Neural crest cell (in vitro differentiated cells): ENCODE measurements at places on chromosomes 3 and 15. TPM values are rescaled to one million over a fixed set of nuclear protein-coding genes. Genes with fewer than 3 reads are reported as not detected.

GRCh38 chr3:120129718-120130513 lies 35.7 kb upstream of the GSK3B start:
- no peaks in the 10 kb centered on the region for H3K4me1 ChIP-seq
- H3K27me3 ChIP-seq: no peaks in the 10 kb centered on the region
- no peaks in the 10 kb centered on the region for H3K36me3 ChIP-seq
- H3K27ac ChIP-seq: no peak overlapping the region
- no peak for DNase-seq

- H3K27ac ChIP-seq: no peak overlapping the region
- no peaks in the 10 kb centered on the region for H3K36me3 ChIP-seq
- no peak overlapping the region for H3K4me3 ChIP-seq
- peaks cover 4% of the 10 kb centered on the region for H3K4me1 ChIP-seq
Measured at GRCh38 chr15:98177966-98178592, 217.6 kb downstream of the ARRDC4 start.

GRCh38 chr15:50202003-50202402 lies 20.0 kb downstream of the SLC27A2 start:
- peaks cover 3% of the 10 kb centered on the region for H3K27me3 ChIP-seq
- no peak overlapping the region for H3K4me3 ChIP-seq
- no peaks in the 10 kb centered on the region for H3K36me3 ChIP-seq

- H3K4me3 ChIP-seq: no peak overlapping the region
- no peaks in the 10 kb centered on the region for H3K4me1 ChIP-seq
- no peaks in the 10 kb centered on the region for H3K27me3 ChIP-seq
- H3K36me3 ChIP-seq: peaks cover 8% of the 10 kb centered on the region
- DNase-seq: no peak
Measured at GRCh38 chr3:161072211-161072621, 32.9 kb downstream of the B3GALNT1 start.

DNA sequence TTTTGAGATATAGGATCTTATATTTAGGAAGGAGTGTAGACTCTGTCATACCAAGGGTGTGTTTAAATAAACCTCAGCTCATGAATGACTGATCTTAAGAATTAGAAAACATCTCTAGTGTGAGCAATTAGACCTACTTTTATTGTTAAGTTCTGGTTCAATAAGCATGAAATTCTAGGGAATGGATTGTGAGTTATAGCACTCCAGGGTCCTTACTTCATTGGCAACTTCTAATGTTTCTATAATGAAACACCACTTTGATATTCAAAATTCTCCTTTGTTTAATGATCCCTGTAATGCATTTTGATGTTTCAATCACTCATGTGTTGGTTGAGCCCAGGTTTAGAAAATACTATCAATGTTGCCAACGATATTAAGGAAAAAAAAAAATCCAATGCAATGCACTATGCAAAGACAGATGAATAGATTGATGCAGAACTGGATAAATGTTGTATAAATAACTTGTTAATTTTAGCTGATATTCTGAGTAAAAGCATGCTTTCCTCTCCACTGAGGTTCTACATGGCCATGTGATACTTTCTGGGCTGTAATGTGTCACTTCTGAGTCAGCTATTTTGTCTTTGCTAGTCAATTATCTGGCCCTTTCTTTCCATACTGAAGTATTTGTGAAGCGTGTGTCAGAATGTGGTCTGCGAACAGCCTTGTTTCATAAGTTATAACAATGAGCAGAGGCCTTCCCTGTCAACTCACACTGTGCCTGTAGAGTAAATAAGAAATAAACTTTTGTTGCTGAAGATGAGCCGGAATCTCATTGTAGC lies 1035.9 kb downstream of the PLOD2 start:
- H3K27me3 ChIP-seq: no peaks in the 10 kb centered on the region
- H3K4me1 ChIP-seq: no peaks in the 10 kb centered on the region
- H3K36me3 ChIP-seq: no peaks in the 10 kb centered on the region
- no peak for DNase-seq
- H3K27ac ChIP-seq: no peak overlapping the region
- no peak overlapping the region for H3K4me3 ChIP-seq

DNA sequence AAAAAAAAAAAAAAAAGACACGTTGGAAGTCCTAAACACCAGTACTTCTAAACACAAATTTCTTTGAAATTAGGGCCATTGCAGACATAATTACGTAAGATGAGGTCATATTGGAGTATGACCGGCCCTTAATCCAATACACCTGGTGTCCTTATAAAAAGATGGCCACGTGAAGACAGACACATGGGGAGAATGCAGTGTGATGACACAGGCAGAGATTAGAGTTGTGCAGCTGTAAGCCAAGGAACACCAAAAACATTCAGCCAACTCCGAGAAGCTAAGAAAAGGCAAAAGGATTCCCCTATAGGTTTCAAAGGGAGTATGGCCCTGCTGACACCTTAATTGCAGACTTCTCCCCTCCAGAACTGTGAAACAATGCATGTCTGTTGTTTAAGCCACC lies 379.0 kb upstream of the PDZRN3 start:
- no peaks in the 10 kb centered on the region for H3K27me3 ChIP-seq
- no peak overlapping the region for H3K4me3 ChIP-seq
- no peak for DNase-seq
- no peaks in the 10 kb centered on the region for H3K36me3 ChIP-seq
- peaks cover 5% of the 10 kb centered on the region for H3K4me1 ChIP-seq
- H3K27ac ChIP-seq: no peak overlapping the region

DNA sequence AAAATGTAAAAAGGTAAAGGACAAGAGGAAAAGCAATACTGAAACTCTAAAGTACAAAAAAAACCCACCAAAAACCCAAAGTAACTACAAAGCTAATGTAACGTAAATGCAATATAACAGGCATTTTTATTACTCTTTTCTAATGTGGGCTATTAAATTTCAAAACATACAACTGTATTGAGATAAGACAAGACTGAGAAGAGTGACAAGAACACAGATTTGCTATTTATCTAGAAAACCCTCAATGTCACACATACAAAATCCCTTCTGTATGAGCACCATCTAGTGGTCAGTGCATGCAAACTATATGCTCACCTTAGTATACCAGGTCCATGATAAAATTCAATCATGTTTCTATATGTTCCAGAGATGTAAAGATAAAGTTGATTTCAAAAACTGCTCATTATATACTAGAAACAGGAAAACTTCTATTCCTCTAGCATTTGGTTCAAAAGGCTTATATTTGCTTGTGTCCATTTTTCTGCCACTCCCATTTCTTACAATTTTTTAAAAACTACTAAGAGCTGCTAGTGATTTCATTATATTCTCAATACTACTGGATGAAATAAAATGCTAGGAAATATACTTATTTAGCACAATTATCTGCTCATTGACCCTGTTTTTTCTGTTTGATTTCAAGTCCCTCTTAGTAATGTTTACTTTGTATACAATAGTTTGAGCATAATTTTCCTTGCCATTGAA lies 111.4 kb downstream of the DLG1 start:
- H3K27ac ChIP-seq: no peak overlapping the region
- H3K27me3 ChIP-seq: no peaks in the 10 kb centered on the region
- peaks cover 7% of the 10 kb centered on the region for H3K36me3 ChIP-seq
- no peak overlapping the region for H3K4me3 ChIP-seq

DNA sequence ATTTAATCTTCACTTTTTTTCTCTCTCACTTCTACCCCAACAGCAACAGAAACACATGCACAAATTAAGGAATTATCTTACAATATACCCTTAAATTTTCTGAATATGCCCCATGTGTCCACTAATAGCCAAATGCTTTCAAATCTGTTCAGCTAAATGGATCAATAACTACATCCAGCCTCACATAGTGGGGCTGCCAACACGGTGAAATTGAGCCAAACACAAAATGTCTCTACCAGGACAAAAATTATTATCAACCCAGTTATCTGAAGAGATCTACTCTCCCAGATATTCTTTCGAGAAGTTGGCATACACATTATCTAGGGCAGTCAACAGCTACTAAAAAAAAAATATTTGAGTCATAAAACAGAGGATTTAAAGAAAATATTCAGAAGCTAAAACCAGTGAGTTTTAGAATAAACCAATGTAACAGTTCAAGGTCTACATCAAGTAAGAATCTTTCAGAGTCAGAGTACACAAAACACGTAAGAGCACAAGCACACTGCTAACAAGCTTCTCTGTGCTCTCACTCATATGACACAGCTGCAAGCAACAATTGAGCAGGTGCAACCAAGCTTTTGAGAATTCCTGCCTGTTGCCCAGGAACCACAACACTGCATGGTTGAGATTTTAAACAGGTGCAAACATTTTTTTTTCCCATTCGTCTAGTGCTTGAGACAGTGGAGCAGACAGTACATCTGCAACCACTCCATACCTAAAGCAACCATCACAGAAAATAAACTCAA lies 247.7 kb downstream of the ZBTB20 start:
- H3K36me3 ChIP-seq: no peaks in the 10 kb centered on the region
- no peak overlapping the region for H3K27ac ChIP-seq
- no peaks in the 10 kb centered on the region for H3K27me3 ChIP-seq

- no peak for DNase-seq
- no peaks in the 10 kb centered on the region for H3K36me3 ChIP-seq
- H3K4me1 ChIP-seq: no peaks in the 10 kb centered on the region
- no peak overlapping the region for H3K27ac ChIP-seq
- H3K4me3 ChIP-seq: no peak overlapping the region
- peaks cover 30% of the 10 kb centered on the region for H3K27me3 ChIP-seq
Measured at GRCh38 chr3:130582457-130583153, 65.6 kb downstream of the COL6A6 start.

GRCh38 chr15:81030301-81030750 lies 29.6 kb downstream of the TLNRD1 start:
- peaks cover 22% of the 10 kb centered on the region for H3K4me1 ChIP-seq
- no peaks in the 10 kb centered on the region for H3K27me3 ChIP-seq
- H3K36me3 ChIP-seq: peaks cover 2% of the 10 kb centered on the region
- no peak overlapping the region for H3K4me3 ChIP-seq
- no peak for DNase-seq

DNA sequence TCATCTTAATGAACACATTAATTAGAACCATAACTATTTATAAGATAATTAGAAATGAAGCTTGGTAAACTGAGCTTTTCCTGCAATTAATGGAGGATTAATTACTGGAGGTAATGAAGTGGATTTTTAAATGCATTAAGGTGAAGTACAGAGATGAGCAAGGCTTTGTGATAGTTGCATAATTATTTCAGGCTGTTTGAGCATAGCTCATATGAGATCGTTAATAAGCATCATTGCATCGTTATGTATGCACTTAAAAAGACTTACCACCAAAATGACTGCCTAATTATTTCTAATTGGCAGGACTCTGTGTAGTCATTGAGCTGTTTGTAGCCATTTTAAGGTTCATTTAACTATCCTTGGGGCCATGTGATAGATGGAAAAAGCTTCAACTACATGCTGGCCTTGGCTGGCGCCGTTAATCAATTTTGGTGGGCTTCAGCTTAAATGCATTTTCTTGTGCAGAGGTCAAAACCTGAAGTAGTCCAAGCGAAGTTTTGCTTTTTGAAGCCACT lies 55.3 kb downstream of the RSRC1 start:
- H3K27me3 ChIP-seq: no peaks in the 10 kb centered on the region
- no peak overlapping the region for H3K4me3 ChIP-seq
- H3K4me1 ChIP-seq: no peaks in the 10 kb centered on the region
- no peak for DNase-seq

DNA sequence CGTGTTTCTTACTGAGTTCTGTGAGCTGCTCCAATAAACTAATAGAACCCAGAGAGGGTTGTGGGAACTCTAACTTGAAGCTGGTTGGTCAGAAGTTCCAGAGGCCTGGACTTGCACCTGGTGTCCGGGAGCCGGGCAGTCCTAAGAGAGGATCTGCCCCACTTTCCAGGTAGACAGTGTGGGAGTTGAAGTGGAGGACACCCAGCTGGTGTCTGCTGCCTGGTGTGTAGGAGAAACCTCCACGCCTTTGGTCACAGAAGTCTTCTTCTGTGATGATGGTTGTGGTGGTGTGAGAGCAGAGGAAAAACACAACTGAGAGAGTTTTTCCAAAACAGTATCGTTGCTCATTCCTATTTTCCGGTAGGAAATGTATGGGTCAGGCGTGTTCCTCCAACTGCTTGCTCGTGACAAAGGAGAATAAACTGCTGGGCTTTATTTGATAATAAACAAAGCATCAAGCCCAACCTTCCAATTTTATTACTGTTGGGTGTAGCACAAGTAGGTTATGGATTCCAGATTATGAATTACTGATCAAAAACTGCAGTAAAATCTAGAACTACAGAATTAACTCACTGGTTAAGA lies 137.0 kb downstream of the KLF13 start:
- peaks cover 4% of the 10 kb centered on the region for H3K4me1 ChIP-seq
- H3K27ac ChIP-seq: no peak overlapping the region
- H3K27me3 ChIP-seq: peaks cover 4% of the 10 kb centered on the region

DNA sequence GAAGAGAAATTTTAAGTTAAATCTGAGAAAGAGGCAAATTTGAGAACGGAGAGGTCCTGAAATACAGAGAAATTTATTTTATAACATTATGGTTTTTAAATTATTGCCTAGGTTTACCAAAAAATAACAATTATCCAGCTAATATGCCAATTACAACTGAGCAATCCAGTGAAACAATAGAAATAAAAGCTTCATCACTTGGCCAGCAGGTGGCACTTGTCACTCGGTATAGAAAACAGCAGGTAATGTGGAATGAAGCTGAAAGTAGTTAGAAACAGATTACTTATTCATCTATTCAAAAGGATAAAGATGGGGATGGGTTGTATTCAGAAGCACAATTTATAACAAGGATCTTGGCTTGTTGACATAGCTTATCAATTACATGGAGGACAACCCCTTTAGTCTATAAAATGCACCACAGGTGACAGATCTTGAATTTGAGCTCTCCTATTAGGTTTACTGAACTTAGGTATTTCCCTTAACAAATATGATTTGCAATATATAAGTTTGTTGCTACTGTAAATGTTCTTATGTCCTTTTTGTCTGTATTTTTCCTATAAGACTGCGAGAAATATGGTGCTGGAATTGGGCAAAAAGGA lies 70.1 kb upstream of the GUCA1C start:
- H3K27me3 ChIP-seq: no peaks in the 10 kb centered on the region
- H3K4me3 ChIP-seq: no peak overlapping the region
- H3K4me1 ChIP-seq: no peaks in the 10 kb centered on the region

POPDC2 gene
- total RNA-seq: 2.8 and 3.8 TPM in 2 replicates

PATL2 gene
- total RNA-seq: 0.35 and 0.68 TPM in 2 replicates

COPS2 gene
- total RNA-seq: 92.8 and 94.0 TPM in 2 replicates

ISL2 gene
- 0.25 TPM in 1 of 2 replicates, not detected in the other for total RNA-seq
